Neural progenitor cell (in vitro differentiated cells): ENCODE measurements at places on chromosomes 1 and 21. TPM values are rescaled to one million over a fixed set of nuclear protein-coding genes. Genes with fewer than 3 reads are reported as not detected.

GRCh38 chr1:160801836-160802580 lies 6.0 kb downstream of the LY9 start:
- no peaks in the 10 kb centered on the region for H3K27me3 ChIP-seq
- H3K36me3 ChIP-seq = no peaks in the 10 kb centered on the region
- no peak overlapping the region for H3K4me3 ChIP-seq
- H3K27ac ChIP-seq = no peak overlapping the region
- no peak for DNase-seq

- DNase-seq = no peak
- H3K4me1 ChIP-seq = no peaks in the 10 kb centered on the region
- no peaks in the 10 kb centered on the region for H3K36me3 ChIP-seq
- no peaks in the 10 kb centered on the region for H3K27me3 ChIP-seq
Observed at GRCh38 chr21:39737376-39738000, 7.5 kb upstream of the IGSF5 start.

GRCh38 chr1:227849251-227849650 lies 33.8 kb downstream of the PRSS38 start:
- DNase-seq = no peak
- no peak overlapping the region for H3K4me3 ChIP-seq
- H3K36me3 ChIP-seq = no peaks in the 10 kb centered on the region
- no peaks in the 10 kb centered on the region for H3K4me1 ChIP-seq

DNA sequence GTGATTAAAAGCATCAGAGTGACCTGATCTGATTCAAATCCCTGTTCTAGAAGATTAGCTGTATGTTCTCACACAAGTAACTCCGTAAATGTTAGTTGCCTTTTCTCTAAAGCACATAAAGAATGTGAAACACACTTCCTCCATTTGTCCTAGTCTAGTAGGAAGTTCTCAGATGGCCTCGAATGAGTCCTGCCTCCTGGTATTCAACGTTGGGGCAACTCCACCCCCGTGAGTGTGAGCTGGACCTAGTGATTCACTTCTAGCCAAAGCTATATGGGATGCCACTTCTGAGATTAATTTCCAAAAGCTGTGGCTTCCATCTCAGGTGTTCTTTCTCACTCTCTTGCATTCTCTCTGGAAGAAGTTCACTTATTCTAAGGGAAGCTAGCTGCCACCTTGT lies 267.6 kb downstream of the GPATCH2 start:
- H3K27ac ChIP-seq = no peak overlapping the region
- no peaks in the 10 kb centered on the region for H3K36me3 ChIP-seq
- H3K4me3 ChIP-seq = no peak overlapping the region
- no peaks in the 10 kb centered on the region for H3K27me3 ChIP-seq

DNA sequence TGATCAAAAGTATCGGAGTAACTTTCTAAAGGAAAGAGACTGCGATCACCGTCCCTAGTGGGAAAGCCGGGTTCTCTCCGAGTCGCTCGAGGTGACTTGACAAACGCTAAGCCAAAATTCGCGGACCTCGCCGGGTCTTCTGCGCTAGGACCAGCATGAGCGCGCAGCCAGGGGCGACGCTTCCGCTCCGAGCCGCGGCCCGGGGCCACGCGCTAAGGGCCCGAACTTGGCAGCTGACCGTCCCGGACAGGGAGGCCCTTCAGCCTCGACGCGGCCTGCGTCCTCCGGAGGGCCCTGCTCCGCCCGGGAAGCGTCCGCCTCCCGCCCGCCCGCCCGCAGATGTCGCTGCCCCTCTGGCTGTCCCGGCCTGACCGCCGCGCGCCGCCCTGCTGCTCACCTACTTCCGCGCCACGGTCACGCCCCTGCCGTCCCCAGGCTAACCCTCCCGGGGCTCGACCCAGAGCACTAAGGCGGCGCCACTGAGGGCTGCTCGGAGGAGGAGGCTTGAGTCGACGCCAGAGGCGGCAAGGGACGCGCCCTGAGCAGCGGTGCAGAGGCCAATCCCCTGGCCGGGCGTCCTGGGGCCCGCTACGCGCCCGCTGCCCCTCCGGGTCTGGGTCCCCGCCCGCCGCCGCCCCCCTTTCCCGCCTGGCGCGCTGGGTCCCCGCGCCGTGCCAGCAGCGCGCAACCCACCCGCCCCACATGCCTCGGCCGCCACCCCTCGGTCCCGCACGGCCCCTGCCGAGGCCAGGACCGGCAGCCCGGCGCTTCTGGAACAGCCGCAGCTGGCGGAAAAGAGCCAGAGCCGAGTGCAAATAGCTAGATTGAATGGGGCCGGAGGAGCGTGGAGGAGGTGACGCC lies 896 bp upstream of the DUSP10 start:
- H3K4me3 ChIP-seq = peak overlapping the region; percentile 61
- peak overlapping the region; percentile 54 for H3K27ac ChIP-seq
- peaks cover 27% of the 10 kb centered on the region for H3K27me3 ChIP-seq
- DNase-seq = peak; percentile 83
- no peaks in the 10 kb centered on the region for H3K36me3 ChIP-seq

- no peak overlapping the region for H3K27ac ChIP-seq
- H3K27me3 ChIP-seq = peaks cover 94% of the 10 kb centered on the region
- DNase-seq = peak; percentile 71
Observed at GRCh38 chr1:161725908-161726472, 4.6 kb downstream of the FCRLB start.

DNA sequence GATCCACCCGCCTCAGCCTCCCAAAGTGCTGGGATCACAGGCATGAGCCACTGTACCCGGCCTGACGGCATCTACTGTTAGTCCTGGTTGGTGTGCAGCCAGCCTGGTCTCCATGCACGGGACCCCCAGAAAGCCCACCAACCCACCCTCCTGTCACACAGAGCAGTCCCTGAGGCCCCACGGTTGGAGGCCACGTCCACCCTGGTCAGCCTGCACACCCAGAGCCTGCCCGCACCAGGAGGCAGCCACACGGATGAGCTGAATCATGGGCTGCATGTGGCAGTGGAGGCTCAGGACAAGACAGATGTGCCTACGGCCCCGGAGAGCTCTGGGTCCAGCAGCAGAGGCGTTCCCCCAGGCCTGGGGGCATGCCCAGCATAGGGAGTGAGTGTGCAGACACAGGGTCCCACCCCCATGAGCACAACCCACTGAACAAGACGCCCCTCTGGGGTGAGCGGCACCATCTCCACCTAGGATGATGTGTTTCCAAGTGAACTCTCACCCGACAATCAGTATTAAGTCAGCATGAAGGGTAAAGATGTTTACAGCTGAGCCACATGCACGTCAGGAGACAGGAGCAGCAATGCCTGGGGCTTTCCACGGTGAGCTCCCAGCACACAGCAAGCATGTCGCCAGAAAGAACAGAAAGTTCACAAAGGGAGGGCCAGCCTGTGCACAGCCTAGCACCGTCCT lies 102.1 kb downstream of the WDR4 start:
- peaks cover 4% of the 10 kb centered on the region for H3K36me3 ChIP-seq
- H3K27me3 ChIP-seq = peaks cover 30% of the 10 kb centered on the region
- no peak overlapping the region for H3K4me3 ChIP-seq

DNA sequence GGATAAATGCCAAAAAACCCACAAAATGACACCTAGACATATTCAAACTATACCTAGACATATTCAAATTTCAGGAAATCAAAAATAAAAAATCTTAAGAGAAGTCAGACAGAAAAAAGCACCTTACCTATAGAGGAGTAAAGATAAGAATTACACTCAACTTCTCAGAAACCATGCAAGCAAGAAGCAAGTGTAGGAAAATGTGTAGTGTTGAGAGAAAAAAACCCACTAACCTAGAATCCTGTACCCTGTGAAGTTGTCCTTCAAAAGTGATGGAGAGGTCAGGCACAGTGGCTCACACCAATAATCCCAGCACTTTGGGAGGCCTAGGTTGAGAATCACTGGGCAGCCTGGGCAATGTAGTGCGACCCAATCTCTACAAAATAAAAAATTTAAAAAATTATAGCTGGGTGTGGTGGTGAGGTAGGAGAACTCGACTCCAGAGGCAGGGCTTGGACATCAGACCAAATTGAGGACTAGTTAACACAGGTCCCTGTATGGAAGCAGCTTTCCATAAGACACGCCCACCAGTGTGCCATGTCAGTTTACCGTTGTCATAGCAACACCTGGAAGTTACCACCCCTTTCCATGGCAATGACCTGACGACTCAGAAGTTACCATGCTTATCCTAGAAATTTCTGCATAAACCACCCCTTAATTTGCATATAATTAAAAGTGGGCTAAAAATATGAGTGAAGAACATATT lies 20.7 kb downstream of the PDIK1L start:
- H3K36me3 ChIP-seq = no peaks in the 10 kb centered on the region
- no peak overlapping the region for H3K4me3 ChIP-seq
- H3K4me1 ChIP-seq = no peaks in the 10 kb centered on the region
- no peak for DNase-seq
- H3K27ac ChIP-seq = no peak overlapping the region

The KLHDC9 gene
- 12.6 and 22.6 TPM in 2 replicates for total RNA-seq

The PKLR gene
- total RNA-seq = 0.53 and 0.54 TPM in 2 replicates
